ENCODE measurements at places on chromosomes 3 and 15.
A peak's percentile ranks its signal among the peaks of the same experiment; 100 is the strongest.

DNA sequence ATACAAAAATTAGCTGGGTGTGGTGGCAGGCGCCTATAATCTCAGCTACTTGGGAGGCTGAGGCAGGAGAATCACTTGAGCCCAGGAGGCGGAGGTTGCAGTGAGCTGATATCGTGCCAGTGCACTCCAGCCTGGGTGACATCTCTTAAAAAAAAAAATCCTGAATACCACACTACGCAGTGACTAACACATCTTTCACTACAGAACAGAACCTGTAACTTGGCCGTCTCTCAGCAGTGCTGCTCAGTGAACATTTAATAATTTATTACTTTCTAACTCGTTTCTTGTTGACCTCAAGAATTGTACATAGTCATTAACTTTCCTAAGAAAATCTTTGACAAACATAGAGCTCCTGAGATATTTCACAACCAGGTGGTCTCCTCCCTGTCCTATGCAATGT is 3.8 kb downstream of the GREM1 start:
- no peak for DNase-seq

GRCh38 chr3:94423578-94423977 is 360.7 kb downstream of the NSUN3 start:
- no peak for DNase-seq

DNA sequence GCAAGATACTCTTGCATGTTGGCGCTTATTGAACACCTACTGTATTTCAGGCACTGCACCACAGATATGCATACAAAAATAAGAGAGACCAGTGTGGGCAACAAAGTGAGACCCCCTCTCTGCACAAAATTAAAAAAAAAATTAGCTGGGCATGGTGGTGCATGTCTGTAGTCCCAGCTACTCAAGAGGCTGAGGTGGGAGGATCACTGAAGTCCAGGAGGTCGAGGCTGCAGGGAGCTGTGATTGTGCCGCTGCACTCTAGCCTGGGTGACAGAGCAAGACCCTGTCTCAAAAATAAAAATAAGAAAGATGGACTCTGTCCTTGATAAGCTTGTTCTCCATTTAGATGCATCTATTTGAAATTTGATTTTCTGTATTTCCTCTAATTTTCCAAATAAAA is 20.8 kb downstream of the FEM1B start:
- DNase-seq: no peak

GRCh38 chr3:129025691-129026435 is 24.8 kb downstream of the EFCC1 start:
- DNase-seq: no peak

DNA sequence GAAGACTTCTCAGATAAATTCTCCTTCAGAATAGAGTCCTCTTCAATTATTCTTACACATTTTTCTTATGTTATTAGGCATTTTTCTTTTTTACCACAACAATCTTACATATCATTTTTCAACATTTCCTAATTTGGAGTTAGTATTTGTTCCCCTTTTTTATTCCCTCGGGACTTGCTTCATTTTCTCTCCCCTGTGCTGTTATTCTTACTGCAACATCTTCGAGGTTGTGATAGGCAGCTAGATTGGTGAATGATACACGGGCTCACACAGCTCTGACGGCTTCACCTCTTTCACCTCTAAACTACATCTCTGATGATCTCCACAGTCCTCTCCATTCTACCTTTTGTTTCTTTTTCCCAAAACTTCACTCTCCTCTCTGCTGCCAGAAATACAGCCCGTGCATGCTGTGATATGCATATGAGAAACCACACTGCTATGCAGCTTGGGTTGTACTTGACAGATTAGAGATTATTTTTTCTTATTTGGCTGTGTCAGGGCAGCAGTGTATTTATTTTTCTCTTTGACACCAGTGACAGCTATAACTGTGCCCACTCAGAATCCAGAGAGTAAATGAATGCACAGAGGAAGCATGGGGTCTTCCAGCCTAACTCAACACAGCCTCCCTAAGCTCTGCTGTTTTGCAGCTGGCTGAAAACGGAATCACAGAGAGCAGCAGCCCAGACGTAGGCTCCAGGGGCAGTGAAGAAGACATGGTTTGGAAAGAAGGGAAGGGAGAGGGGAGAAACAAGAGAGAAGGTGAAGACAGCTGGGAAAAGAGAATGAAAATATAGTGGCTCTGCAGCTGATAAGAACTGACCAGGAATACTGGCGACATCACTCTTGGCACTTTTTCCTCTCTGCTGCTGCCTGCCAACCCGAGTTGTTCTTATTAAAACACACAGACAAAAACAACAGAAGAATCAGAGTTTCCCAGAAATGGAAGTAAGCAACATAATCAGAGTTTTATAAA is 61.8 kb downstream of the SLC9A9 start:
- DNase-seq: no peak

GRCh38 chr15:29204369-29204755 is 65.3 kb downstream of the NSMCE3 start:
- DNase-seq: no peak

GRCh38 chr3:73586190-73586589 is 38.6 kb downstream of the PDZRN3 start:
- no peak for DNase-seq

- DNase-seq: no peak
These were observed 19.2 kb upstream of the EPHB1 start for GRCh38 chr3:134775831-134776230.

GRCh38 chr3:167814441-167814951 is 79.0 kb downstream of the SERPINI1 start:
- no peak for DNase-seq

DNA sequence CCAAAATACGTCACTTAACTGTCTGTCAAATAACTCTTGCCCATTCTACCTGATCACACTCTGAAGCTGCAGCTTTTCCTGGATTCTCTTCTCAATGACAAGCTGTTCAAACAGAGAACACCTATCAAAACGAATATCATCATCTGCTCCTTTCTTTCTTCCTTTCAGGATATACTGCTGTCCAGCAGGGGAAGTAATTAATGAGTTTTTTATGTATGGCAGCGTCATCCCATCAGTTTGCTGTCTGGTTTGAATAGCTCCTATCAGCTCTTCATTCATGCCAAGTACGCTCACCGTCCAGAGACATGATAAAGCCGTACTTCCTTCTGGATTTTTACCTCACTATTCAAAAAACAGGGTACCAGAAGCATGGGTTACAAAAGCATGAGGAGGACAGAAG is at the start of gene CHRM5:
CHRM5 (plus strand) TSS at position 274 of the 400 bp plus-strand sequence. CDS start 94,221 bp downstream, outside the sequence.
- DNase-seq: no peak

- no peak for DNase-seq
These were observed 51.5 kb downstream of the PLCL2 start for GRCh38 chr3:16936233-16936632.

GRCh38 chr15:69976366-69976994 is 121.2 kb downstream of the TLE3 start:
- peak; percentile 15 for DNase-seq

- no peak for DNase-seq
These were observed 460.4 kb upstream of the NAALADL2 start for GRCh38 chr3:174398761-174399160.

- no peak for DNase-seq
These were observed 20.4 kb upstream of the PDCD6IP start for GRCh38 chr3:33777996-33778395.

DNA sequence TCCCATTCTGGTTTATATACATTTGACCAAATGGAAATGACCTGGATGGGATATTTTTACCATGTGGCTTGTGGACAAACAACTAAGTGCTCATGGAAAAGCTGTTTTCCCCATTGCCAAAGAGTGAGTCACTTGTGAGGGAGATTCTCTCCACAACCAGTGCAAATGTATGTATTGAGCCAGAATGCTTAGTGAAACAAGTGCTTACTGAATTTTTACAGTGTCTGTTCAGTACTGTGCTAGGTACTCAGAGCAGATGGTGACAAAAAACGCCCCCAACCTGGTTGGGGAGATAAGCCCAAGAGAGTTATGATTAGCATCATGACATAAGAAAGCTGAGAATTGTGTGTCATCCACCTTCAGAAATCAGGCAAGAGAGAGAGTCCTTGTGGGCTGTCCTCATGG is 2.3 kb downstream of the CHP1 start:
- no peak for DNase-seq

- no peak for DNase-seq
These were observed 156.4 kb upstream of the RASGRP1 start for GRCh38 chr15:38720893-38721567.

DNA sequence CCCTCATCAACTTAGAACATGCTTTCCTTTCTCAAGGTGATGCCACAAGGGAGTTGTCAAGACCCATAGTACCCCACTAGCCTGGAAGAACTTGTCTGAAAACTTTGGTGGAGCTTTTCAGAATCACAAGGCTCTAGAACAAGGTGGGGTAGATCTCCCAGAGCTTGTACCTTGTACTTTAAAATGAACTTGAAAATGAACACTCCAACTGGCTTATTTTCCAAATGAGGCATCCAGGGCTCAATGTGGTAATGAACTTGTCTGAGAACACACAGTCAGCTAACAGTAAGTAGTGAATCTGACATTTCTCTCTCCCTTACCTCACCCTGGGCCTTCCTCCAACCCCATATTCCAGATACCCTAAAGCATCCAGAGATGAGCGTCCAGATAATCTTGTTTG is 81.8 kb upstream of the THBS1 start:
- DNase-seq: no peak

- no peak for DNase-seq
These were observed 13.1 kb upstream of the KY start for GRCh38 chr3:134663721-134664456.

DNA sequence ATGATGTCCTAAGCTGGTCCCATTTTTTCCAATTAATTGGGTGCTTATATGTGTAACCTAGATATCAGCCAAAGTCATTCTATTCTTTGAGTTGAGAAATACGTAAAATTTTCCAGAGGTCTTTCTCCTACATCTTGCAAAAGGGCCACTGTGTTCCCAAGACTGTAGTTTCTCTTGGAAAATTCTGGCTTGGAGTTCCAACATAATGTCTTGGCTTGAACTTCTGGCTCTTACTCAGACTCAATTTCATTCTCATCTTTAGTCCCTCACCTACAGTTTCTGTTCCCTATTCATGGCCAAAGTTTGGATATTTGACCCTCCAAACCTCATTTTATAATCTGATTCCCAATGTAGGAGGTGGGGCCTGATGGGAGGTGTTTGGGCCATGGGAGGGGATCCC is 201.4 kb upstream of the ARHGEF26 start:
- DNase-seq: no peak

DNA sequence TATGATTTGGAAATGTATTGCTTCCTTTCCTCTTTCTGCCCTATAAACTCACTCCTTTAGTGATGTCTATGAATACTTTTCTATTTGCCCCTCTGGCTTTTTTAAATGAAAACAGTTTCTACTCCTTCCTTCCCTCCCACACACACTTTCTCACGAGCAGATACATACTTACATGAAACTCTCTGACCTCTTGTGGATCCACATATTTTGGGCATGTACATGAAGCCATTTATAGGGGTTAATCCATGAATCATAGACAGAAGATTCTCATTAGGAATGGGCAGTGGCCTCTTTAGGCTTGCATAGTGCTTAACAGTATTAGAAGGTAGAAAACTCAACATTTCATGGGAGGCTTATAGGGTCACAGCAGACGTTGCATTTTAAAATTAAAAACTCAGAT is 24.8 kb downstream of the ANAPC13 start:
- no peak for DNase-seq

DNA sequence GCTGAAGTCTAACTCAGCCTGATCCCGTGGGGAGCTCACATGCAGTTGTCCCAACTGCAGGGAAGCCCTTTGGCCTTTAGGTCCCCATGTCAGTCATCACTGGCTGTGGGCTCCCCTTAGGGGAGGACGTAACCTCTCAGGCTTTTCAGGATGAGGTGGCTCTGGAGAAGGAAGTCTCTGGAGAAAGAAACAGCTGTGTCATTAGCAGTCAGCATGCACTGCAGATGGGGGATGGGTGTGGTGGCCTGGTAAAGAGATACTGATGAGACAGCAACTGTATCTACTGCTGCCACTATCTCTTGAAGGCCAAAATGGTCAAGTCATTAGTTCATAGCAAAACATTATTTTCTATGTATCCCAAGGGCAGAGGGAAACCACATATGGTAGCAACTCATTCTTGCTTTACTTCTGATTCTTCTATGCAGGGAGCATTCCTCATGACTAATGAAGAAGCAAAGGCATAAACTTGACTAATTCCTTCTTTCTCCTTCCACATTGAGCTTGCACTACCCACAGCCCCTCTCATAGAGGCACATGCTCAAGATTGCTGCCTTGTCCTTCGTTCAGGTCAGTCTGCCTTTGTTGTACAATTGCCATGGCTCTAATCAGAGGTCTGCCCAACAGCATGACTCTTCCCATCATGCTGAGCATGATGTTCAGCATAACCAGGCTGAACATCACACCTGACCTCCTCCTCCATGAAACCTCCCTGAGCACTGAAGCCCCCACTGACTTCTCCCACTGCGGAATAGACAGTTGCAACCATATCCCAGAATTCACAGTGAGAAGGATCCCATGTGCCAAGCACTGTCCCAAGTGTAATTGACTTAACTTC is 47.8 kb upstream of the TMEM158 start:
- no peak for DNase-seq

- no peak for DNase-seq
These were observed 268.0 kb upstream of the PROK2 start for GRCh38 chr3:72052841-72053409.

DNA sequence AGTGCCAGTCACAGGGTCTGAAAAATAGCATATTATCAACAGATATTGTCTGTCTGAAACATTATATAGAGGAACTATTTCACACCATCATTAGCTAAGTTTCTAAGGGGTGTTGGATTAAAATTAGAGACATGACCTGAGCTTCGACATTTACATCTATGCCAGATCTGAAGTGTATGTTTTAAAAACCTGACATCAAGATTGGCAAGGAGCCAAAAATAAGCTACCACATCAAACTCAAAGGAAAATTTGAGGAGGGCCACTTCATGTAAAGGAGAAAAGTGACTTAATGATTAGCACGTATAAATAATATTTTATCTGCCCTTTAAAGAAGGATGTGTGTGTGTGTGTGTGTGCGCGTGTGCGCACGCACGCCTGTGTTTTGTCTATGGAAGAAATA is 752.0 kb upstream of the GRM7 start:
- no peak for DNase-seq

- no peak for DNase-seq
These were observed 16.4 kb downstream of the SRPRB start for GRCh38 chr3:133821767-133822638.

DNA sequence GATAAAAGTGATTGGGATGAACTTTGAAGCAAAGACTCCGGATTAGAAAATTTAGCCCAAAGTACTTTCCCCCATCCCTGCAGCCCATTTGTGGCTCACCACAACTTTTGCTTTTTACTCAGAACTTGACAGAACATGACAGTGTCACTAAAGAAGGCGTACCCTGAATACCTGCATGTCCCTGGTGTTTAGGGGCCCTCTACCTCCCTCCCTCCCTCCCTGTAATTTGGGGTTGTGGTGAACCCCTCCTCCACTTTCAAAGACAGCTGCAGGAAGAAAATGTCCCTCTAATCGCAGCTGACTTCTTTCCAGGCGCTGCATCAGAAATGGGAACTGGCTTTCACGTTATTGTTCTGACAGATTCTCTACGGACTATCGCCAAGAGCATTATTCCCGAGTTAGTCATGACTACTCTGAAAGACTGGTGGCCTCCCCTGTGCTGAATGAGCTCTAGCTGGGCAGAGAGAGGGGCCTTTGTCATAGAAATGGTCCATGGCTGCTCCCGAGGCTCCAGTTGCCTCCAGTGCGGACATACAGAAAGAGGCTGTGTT is 93.2 kb upstream of the ARHGEF3 start:
- no peak for DNase-seq

- no peak for DNase-seq
These were observed 47.9 kb downstream of the PIK3CA start for GRCh38 chr3:179196098-179196497.

GRCh38 chr3:49333091-49333490 is 6.8 kb downstream of the USP4 start:
- DNase-seq: no peak

- peak; percentile 6 for DNase-seq
These were observed 293.5 kb upstream of the SUCLG2 start for GRCh38 chr3:67947808-67948508.

Measured in stimulated activated CD8-positive, alpha-beta memory T cell treated with anti-CD3 and anti-CD28 coated beads, Interleukin-2, amount 100 ng/mL, for 1 hour (primary cell).